ENCODE measurements at places on chromosomes 7 and 10.
A peak's percentile ranks its signal among the peaks of the same experiment; 100 is the strongest.

- peak; percentile 98 for DNase-seq
Measured at GRCh38 chr10:3099291-3100092, 32.1 kb downstream of the PFKP start.

DNA sequence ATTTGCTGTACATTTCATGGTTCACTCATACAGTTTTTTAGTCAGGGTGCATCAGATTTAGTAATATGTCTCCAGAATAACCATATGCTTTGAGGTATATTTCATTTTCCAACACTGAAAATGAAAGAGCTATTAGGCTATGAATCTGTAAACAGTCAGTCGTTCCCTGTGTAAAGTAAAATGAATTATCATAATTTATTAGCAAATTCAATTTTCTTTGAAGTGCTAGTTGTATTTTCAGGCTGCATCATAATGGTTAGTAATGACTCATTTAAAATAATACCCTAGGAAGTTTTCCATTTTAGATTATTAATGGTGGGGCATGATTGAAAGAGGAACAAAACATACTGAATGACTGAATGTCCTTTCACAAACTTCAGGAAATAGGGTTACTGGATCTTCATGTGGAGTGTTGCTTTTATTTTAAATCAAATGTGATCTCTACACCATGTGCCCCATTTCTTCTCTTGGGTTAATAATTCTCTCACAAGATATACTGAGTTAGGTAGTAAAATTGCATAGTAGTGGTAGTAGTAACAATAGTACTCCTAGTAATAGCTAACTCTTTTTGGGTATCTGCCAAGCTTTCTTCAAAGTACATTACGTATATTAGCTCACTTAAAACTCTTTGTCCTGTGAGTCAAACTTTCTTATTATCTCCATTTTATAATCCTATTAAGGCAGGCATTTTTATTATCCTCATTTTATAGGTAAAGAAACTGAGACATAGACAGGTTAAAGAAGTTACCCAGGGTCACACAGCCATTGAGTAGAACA lies 476.5 kb downstream of the SUGCT start:
- DNase-seq: no peak

- peak; percentile 91 for DNase-seq
Measured at GRCh38 chr10:72334196-72334824, 20.4 kb downstream of the DNAJB12 start.

DNA sequence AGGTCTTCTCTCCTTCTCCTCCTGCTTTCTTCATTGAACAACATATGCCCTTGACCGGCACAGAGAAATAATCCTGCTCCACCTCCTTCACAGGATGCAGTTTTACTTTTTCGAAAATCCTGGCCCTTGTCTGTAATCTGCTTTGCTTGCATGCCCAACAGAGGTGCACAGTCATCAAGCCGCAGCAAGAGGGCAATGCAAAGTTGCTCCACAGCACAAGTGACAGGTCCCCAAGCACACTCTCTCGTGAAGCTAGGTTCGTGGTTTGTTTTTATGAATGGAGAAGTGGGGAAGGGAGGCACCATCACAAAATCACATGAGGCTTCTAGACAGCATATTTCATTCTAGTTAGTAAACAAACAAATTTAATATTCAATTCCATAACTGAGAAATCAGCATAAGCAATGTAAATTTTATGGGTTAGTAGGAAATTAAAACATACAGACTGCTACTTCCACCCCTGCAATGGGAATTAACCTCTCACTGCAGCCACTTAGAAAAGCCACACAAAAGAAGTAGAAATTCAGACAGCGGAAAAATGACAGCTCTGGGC lies 178.8 kb downstream of the TPK1 start:
- DNase-seq: no peak

DNA sequence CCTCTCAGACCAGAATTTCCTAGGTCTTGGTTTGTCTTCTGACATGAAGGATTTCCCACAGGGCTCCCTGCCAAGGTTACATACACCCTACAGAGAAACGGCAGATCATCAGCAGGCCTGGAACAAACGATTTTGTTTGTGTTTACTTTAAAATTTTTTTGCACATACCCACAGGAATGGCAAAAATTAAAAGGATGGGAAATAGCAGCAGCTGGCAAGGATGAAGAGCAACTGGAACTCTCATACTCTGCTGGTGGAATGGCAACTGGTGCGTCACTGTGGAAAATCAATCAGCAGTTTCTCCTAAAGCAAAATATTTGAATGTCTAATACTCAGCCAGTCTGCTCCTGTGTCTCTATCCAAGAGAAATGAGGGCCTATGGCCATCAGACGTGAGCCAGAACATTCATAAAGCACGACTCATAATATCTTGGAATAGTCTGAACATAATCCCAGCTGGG lies 6.5 kb downstream of the BAIAP2L1 start:
- peak; percentile 89 for DNase-seq

DNA sequence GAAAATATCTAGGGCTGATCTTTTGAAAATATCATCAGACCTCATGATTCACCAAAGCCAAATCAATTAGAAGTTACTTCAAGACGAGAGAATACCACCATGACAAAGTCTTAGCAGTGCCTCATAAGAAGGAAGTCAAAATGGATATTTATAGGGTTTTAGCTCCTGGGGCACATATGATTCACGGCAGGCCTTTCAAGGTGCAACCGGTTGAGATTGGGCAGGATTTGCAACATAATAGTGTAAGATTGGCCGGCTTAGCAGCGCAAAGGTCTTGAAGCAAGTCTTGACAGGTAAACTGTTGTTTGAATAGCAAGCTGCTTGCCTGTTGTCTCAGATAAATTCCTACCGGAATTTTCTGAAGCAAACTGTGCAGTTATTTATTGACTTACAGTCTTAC lies 17.5 kb downstream of the ADRB1 start:
- no peak for DNase-seq

DNA sequence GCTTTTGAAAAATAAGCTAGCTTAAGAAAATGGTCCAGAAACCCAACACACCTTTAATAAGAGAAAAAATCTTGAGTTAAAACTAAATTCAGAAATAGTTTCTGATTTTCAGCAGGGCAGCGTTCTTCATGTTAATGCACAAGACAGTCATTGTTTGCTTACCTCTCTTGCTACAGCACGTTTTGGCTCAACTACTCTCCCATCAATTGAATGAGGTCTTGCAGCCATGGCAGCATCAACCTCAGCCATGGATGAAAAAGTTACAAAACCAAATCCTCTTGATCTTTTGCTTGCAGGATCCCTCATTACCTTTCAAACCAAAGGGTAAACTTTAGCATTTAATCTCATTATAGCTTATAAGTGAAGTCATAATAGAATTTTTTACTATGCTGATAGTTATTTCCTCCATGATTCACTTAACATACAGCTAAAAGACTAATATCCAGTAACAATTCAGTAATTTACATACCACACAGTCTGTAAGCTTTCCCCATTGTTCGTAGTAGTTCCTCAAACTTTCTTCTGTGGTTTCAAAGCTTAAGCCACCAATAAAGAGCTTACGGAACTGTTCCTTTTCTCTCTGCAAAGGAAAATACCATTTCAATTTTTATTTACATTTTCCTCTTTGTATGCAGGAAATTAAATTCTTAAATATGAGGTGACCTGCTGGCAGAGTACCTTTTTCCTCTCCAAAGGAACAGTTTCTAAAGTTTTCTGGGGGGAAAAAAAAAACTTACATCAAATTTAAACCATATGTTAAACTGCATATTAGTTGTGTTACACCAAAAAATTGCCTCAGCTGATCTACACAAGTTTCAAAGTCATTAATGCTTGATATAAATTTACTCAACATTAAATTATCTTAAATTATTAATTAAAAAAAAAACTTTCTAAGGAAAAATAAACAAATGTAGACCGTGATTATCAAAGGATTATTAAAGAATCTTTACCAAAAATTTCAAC lies 3.1 kb downstream of the HNRNPA2B1 start:
- DNase-seq: no peak

GRCh38 chr7:128206747-128207500 lies 34.2 kb upstream of the LEP start:
- no peak for DNase-seq

Data from amniotic epithelial cell (primary cell).